ENCODE measurements at places on chromosomes 11 and 22.
A peak's percentile ranks its signal among the peaks of the same experiment; 100 is the strongest.

GRCh38 chr11:40421208-40421981, 1038.1 kb downstream of the LRRC4C start:
- DNase-seq: no peak

GRCh38 chr11:10758957-10759356, 7.9 kb downstream of the CTR9 start:
- no peak for DNase-seq

DNA sequence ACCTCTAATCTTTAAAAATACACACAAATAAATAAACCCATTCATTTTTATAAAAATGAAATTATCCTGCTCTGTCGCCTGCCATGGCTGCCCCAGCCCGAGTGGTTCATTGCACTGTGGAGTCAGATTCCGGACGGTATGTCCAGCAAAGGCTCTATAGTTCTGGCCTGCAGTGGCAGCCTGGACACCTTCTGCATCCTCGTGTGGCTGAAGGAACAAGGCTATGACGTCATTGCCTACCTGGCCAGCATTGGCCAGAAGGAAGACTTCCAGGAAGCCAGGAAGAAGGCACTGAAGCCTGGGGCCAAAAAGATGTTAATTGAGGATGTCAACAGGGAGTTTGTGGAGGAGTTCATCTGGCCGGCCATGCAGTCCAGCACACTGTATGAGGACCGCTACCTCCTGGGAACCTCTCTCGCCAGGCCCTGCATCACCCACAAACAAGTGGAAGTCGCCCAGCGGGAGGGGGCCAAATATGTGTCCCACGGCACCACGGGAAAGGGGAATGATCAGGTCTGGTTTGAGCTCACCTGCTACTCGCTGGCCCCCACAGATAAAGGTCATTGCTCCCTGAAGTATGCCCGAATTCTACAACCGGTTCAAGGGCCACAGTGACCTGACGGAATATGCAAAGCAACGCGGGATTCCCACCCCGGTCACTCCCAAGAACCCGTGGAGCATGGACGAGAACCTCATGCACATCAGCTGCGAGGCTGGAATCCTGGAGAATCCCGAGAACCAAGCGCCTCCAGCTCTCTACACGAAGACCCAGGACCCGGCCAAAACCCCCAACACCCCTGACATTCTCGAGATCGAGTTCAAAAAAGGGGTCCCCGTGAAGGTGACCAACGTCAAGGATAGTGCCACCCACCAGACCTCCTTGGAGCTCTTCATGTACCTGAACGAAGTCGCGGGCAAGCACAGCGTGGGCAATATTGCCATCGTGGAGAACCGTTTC, 158.2 kb upstream of the GUCY1A2 start:
- DNase-seq: no peak

GRCh38 chr22:49751318-49751965, 76.2 kb downstream of the BRD1 start:
- no peak for DNase-seq

- DNase-seq: no peak
These were observed 22.8 kb upstream of the UVRAG start for GRCh38 chr11:75792127-75792731.

DNA sequence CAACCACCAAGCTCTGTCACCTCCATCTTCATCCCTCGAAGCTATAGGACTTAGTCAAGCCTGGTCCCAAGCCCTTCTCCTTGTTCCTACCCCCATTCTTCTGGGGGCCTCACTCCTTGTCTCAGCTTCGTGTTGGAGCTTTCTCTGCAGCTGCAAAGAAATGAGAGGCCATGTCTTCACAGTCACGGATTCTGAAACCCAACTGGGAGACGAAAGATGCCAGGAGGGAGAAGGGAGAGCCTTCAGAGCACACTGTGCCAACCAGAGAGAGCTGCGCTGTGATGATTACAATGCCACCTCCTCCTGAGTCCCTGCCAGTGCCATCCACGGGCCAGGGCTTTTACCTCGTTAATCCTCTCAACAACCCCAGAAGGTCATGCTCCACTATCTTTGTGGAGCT, 469.3 kb downstream of the TBC1D22A start:
- no peak for DNase-seq

- no peak for DNase-seq
These were observed 42.7 kb upstream of the FGF3 start for GRCh38 chr11:69861901-69862300.

DNA sequence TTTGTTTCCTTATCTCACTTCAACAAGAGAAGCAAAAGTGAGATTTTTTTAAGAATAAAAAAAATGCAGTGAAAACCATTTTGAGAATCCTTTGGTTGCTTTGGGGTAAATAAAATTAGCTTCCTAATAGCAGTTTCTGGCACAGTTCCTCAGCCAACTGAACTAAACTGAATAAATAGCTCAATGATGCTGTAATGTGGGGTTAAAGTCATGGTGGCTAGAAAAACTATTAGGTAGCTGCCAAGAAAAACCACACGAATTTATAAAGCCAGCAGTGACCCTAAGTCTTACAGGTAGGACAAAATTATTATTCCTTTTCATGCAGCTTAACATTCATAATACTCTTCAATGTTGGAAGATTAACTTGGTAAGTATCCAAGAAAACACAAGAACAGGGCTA, 142.4 kb downstream of the APIP start:
- no peak for DNase-seq

GRCh38 chr11:20501971-20502370, 97.4 kb upstream of the SLC6A5 start:
- DNase-seq: no peak

DNA sequence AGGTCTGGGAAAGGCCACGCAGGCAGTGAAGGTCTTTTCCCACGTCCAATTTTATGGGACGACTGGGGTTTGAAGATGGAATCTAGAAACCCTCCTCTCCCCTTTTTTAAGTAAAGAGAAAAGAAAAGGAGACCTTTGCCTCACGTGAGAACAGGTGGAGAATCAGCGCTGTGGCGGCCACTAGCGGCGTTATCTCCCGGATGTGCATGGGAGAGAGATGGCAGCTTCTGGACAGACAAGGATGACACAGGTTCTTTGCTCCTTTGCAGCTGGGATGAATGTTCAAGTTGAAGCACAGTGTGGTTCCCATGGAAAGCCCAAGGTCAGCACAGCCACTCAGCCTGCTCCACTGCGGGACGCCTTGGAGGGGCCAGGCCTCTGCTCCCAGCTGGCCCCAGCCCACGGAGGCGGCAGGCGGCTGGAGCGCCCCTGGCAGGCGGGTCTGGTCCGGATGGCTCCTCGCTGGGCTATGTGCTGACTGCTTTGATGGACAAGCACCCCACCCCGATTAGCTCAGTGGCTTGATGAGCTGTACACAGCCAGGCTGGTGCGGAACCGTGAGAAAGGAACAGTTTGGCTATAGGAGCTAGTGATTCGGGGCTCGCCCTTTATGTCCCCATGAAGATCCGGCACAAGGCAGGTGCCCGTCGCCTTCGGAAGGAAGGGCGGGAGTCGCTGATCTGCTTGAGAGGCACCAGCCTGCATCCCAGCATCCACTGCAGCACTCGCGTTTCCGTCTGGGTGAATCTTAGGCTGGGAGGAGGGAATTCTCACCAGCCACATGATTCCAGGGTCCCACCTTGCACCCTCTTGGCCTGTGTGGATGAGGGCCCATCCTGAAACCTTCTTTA, 14.5 kb upstream of the BID start:
- no peak for DNase-seq

DNA sequence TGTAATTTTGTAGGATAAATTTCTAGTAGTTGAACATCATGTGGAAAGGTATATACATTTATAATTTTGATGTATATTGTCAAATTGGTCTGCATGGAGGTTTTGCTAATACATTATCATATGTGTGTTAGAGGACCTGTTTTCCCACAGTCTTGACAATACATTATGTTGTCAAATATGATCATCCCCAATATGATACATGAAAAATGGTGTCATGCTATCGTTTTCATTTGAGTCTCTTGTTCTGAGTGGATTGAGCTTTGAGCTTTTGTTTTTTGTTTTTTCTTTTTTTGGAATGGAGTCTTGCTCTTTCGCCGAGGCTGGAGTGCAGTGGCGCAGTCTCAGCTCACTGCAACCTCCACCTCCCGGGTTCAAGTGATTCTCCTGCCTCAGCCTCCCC, 14.1 kb upstream of the CNTF start:
- no peak for DNase-seq

- DNase-seq: no peak
These were observed 95.5 kb downstream of the SIK3 start for GRCh38 chr11:117002639-117003299.

- no peak for DNase-seq
These were observed 465.0 kb downstream of the GUCY1A2 start for GRCh38 chr11:106553304-106553703.

GRCh38 chr22:36405671-36406538, 18.1 kb upstream of the MYH9 start:
- DNase-seq: peak; percentile 76

DNA sequence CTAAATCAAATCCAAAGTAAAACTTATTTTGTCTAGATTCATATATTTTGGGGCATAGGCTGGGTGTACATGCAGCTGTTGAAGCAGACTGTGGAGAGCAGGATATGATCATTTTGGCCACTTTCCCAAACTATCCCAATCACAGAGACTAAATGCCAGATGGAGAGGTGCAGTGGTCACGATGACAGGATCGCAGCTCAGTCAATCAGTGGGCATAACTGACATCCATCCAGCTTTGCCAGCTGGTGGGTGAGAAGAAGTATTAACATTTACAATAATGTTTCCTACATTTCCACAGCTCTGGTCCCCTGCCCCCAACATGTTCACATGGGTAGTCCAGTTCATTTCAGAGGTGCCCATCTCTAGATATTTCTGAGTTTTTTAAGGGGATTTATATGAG, 255.5 kb upstream of the SESN3 start:
- no peak for DNase-seq

- peak; percentile 12 for DNase-seq
These were observed 1.3 kb downstream of the HIRA start for GRCh38 chr22:19429950-19430889.

DNA sequence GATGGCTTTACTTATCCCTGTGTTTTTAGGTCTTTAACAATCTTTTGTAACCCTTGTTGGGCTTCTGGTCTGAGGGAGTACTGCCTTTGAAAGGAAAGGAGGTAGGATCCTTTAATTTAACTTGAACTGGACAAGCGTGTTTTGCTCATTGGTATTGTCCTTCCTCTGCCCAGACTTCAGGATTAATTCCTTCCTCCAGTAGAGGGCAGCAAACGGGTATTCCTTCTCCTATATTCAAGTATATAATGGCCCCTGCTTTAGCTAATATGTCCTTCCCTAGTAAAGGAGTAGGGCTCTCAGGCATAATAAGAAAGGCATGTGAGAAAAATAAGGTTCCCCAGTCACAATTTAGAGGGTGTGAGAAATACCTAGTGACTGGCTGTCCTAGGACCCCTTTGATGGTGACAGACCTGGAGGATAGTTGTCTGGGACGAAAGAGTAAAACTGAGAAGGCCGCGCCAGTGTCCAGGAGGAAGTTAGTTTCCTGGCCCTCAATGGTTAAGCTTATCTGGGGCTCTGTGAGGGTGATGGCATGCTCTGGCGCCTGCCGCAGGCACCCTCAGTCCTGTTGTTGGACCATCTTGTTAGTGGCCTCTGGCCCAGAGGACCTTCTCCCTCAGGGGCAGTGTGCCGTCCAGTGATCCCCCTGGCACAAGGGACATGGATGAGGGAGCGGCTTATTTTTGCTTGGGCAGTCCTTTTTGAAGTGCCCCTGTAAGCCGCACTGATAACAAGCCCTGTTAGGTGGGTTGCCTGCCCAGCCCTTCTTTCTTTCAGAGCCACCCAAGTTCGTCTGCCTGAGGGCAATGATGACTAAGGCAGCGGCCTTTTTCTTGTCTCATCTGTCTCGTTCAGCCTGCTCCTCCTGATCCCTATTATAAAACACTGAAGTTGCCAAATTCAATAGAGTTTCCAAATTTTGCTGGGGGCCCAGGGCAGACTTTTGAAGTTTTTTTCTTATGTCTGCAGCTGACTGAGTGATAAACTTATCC, 51.8 kb downstream of the C11orf71 start:
- DNase-seq: peak; percentile 49

DNA sequence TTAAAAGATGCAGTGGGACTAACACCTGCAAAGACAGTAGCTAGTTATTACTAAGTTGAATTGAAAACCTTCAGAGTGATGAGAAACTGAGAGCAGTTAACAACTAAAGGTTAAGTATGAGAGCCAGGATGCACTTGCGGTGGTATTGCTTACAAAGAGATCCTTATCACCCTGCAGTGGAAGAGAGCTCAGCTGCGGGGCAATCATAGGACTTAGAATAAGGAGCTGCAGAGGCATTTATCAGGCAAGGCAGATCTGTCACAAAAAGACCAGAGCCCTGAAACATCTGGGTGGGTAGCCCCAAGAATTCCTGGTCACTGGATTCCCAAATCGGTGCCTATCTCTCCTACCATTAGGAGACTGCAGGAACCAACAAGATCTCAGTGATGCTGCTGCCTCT, 34.3 kb upstream of the CFAP300 start:
- DNase-seq: no peak

GRCh38 chr11:1672613-1673350, 24.2 kb upstream of the KRTAP5-6 start:
- no peak for DNase-seq

DNA sequence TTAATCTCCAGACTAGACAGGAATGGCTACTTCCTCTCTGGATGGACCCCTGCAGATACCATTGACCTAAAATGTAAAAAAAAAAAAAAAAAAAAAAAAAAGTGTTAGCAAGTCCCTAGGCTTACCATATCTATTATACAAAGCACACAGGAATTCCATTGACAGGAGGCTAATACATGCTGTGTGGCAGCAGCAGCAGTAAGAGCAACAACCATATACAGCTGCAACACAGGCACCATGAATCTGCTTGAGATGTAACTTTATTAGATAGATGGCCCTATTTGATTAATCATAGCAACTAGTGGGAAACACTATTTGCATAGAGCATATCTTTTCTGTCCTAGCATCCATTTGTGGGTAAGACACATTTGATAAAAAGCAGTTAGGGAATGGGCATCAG, 1447.1 kb downstream of the FAM181B start:
- DNase-seq: no peak

GRCh38 chr11:61616434-61616833, 35.6 kb upstream of the SYT7 start:
- no peak for DNase-seq

GRCh38 chr22:47657224-47657623, 894.8 kb downstream of the TBC1D22A start:
- no peak for DNase-seq

- DNase-seq: no peak
These were observed 924.4 kb upstream of the TENM4 start for GRCh38 chr11:80365076-80365725.

DNA sequence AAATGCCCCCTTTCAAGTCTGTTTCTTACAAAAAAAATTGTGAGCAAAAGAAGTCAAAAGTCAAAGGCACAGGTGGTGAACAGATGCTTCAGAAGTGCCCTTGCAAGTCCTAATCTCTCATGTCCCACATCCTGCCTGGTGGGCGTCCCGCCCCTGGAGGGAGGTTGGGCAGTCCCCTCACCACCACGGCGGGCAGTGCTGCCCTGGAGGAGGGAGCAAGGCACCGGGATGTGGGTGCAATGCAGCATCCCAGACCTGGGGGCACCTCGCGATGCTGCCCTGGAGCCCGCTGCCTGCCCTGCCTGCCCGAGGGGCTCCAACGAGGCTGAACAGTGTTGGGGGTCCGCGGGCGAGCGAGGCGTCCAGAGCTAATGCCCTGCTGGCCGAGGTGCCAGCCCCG, 15.9 kb downstream of the MRGPRG start:
- DNase-seq: no peak
